Vagina (tissue), 2 donors: ENCODE measurements at places on chromosomes 4 and X.

DNA sequence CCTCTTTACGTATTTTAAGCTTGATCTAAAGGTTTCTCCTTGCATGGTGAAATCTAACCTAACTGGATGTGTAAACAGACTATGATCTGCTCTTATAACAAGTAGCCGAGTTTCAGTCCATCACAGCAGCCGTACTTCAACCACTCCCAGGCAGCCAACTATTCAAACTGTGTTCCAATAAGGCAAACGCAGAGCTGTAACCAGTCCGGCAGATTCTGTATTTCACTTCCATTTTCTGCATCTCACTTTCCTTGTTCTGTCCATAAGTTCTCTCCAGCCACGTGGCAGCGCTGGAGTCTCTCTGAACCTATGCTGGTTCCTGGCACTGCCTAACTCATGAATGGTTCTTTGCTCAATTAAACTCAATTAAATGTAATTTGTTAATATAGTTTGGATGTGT, 132.6 kb downstream of the FHDC1 start:
- DNase-seq = no peak

GRCh38 chr4:81982846-81983540, 390.8 kb downstream of the HNRNPD start:
- no peak for DNase-seq

DNA sequence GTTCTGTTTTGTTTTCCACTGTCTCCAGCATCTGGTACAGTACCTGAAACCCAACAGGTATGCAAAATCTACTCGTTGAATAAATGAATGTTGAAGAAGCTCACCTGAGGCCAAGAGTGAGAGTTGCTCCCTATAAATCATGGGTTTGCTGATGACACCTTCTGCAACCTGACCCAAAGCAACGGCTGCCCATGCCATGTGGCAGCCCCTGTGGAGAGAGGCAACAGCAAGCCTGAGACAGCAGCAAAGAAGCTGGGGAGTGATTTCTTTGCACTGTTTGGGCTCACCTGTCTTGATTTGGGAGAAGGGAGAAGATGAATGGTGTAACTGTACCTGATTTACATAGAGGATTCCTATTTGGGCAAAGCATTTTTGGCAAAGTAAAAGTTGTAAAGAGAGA, 119.8 kb upstream of the GPC4 start:
- DNase-seq = no peak

DNA sequence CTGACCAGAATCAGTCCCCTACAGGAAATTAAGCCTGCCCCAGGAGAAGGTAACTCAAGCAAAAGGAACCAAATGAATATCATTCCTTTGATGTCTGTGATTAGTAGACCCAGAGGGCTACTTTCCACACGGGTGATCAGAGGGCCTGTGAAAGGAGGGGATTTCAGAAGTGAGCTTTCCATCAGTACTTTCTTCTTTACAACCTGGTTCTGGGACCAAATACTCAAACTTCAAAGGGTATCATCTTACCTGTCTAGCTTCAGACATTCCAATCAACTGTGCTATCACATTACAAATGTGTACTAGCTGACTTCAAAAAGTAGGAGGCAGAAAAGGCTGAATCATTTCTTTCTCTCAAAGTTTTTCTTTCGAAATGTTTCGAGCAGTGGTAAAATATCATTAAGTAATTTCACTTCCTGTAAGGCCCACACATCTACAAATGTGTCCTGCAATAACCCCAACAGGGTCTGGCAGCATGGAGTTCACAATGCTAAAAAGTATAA, 23.9 kb downstream of the ACSL4 start:
- DNase-seq = no peak

DNA sequence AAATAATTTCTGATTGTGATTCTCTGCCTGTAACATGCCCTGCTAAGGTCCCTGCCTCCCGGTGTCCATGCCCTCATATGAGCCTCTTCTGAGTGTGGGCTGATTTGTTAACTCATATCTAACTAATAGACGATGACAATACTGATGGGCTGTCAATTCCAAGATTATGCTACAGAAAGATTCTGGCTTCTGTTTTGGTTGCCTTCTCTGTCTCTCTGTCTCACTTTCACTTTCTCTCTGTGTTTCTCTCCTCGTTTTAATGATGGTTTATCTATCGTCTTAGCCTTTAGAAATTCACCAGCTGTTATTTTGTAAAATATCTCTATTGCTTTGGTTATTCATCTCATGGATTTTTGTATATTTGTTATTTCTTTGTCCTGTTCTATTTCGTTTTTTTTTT, 312.5 kb upstream of the ANXA10 start:
- DNase-seq = no peak

- no peak for DNase-seq
Measured at GRCh38 chr4:149793459-149793858, 22.2 kb downstream of the IQCM start.

- DNase-seq = no peak
Measured at GRCh38 chrX:13167481-13168231, 123.2 kb upstream of the FAM9C start.

DNA sequence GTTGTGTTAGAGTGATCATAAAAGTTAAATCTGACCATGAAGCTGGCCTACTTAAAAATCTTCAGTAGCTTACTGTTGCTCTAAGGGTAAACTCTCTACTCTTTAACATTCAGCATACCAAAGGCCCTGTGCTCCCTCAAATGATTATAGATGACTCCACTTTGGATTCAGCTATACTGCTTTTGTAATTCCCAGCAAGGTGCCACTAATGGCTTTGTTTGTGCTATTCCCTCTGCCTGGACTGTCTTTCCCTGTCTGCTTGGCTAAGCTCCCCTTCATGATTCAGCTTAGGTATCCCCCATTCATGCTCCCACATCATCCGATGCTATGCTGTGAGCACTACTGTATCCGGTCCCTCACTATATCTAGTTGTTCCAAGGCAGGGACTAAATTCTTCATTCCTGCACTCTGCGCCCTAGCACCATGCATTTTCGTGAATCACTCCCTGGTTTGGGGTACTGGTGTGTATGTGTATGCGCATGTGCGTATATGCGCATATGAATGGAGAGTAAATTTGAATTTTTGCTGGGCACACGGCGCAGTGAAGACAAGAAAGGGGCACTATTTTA, 453 bp upstream of the PBDC1 start:
- no peak for DNase-seq

DNA sequence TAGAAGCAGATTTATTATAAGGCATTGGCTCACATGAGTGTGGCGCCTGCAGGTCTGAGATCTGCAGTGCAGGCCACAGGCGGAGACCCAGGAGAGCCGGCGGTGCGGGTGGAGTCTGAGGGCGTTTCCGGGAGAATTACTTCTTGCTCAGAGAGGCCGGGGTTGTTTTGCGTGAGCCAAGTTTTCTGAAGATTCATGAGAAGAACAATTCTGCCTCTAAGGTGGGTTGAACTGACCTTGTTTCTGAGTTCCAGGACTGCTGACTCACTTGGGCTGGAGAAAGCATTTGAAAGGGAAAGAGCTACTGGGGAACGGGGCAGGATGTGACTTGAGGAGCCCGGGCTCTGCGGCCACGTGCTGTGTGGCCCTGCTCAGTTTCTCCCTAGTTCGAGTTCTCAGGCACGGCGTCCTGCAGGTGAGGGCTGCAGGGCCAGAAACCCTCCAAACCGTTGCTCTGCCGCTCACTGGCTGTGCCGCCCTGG, 36.7 kb upstream of the SORCS2 start:
- DNase-seq = no peak

- DNase-seq = no peak
Measured at GRCh38 chrX:138082896-138083295, 517.0 kb downstream of the ZIC3 start.

GRCh38 chr4:184432127-184432922, 42.0 kb downstream of the IRF2 start:
- DNase-seq = no peak

DNA sequence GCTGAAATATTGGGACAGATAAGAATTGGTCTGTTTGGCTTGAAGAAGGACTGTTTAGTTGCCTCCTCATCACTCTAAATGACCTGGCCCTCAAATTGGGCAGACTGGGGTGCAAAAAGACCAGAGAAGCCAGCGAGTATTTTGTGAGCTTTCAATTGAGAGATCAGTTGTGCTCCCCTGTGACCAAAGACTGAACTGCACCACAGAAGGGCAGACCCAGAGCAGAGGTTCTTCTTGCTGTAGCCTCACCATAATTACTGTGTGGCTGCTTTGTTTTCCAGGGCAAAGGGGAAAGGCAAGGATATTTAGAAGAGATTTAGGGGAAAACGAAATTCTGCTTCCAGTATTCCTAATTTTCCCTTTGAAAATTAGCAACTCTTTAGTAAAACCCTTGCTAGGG, 104.0 kb upstream of the MBNL3 start:
- no peak for DNase-seq

GRCh38 chrX:32155044-32155638, 1056.2 kb downstream of the DMD start:
- no peak for DNase-seq

GRCh38 chrX:19682712-19683331, 167.5 kb upstream of the MAP3K15 start:
- DNase-seq = no peak

DNA sequence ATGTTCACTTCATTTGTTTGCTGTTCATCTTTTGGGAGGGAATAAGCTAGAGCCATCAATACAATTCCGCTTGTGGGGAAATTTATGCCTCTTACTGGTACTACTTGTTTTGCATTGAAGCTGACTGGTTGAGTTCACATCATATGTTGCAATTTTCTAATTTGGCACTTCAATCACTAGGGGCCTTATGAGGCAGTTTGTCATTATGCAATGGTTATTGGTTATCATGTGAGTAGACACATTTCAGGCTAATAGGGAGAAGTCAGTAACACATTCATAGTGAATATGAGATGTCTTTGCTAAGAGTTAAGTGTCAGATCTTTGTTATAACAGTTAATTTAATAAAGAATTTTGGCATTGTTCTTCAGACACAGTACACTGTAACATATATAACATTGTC, 5.0 kb downstream of the RPL36A start:
- no peak for DNase-seq

DNA sequence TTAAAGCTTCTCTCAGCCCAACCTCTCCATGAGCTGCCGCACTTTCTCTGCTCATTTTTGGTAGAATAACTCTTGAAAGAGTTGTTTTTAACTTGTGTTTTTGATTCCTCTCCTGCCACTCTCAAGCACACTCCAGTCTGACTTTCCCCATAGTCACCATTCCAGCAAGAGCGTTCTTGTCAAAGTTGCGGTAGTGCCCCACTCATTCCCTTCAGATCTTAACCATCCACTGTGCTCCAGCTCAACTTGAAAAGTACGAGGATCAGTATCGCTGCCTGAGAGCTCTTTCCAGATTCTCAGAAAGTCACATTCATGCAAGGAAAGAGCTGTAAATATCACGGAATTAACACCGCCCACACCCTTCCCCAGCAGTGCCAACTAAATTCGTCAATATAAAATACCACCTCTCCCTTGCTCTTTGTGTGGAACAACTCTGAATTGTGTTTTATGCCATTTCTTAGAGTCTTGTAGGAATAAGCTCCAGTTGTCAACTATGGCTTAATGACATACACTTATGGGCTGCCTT, 59.7 kb upstream of the IL15 start:
- DNase-seq = no peak

DNA sequence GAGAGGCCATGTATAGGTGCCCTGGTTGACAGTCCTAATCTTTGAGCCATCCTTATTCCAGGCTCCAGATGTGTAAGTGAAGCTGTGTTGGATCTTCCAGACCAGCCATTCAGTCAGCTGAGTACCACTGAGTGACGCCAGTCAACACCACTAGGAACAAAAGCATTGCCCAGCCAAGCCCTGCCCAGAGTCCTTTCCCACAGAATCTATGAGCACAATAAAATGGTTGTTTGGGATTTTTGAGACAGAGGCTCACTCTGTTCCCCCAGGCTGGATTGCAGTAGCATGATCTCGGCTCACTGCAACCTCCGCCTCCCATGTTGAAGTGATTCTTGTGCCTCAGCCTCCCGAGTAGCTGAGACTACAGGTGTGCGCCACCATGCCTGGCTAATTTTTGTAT, 262.5 kb downstream of the BCOR start:
- no peak for DNase-seq

DNA sequence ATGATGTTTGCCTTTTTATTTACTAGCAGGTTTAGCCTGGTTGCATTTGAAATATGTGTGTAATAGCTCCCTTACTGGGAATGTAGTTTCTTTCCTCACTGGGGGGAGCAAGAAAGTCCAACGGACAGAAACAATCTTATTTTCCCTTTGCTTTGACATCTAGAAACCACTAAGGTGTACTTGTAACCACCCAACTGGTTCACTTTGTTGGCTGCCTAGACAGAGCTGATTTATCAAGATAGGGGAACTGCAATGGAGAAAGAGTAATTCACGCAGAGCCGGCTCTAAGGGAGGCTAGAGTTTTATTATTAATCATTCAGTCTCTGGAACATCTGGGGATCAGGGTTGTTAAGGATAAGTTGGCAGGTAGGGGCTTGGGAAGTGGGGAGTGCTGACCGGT, 30.3 kb downstream of the XG start:
- no peak for DNase-seq

DNA sequence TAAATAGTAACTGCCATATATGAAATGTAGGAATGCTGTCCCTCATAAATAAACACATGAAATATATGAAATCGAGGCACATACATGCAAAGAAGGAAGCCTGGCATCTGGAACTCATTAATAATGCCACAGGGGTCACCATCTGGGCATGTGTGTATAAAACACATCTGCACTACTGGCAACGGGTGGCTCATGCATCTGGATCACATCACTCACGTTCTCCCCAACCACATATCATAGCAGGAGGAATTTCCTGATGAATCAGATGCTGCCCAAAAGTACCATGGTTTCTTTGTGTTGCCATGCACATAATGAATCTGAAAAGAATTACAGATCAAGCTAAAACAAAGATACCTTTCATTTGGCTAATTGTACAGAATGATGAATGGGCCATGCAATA, 28.6 kb downstream of the RNF175 start:
- no peak for DNase-seq

GRCh38 chrX:150503898-150504219, 64.6 kb upstream of the MTM1 start:
- no peak for DNase-seq

DNA sequence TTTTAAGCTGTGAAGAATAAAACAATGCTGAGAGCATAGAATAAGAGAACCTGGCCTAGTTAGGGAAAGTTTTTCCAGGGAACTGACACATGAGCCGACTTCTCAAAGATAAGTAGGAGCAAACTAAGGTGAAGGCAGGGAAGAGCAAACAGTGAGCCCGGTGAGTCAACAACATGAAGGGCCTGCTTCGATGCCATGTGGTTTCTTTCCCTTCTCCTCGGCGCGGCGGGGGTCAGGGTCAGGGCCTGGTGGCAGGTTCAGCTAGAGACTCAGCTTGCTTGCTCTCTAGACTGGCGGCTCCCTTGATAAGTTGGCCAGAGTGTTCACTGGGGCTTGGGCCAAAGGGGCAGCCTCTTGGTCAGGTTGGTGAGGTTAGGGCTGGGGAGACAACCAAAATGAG, 81.1 kb downstream of the DLG3 start:
- no peak for DNase-seq

- DNase-seq = no peak
Measured at GRCh38 chrX:28625223-28625622, 38.0 kb downstream of the IL1RAPL1 start.

- DNase-seq = no peak
Measured at GRCh38 chr4:53505947-53506346, 85.3 kb downstream of the LNX1 start.
